Stimulated activated CD8-positive, alpha-beta memory T cell treated with anti-CD3 and anti-CD28 coated beads, Interleukin-15, amount 100 ng/mL, for 4 hours (primary cell): ENCODE measurements at places on chromosomes 7 and 10.

GRCh38 chr10:62635127-62635526 lies 169.4 kb upstream of the ADO start:
- DNase-seq: no peak

GRCh38 chr10:132122939-132123445 lies 57.2 kb downstream of the JAKMIP3 start:
- no peak for DNase-seq

DNA sequence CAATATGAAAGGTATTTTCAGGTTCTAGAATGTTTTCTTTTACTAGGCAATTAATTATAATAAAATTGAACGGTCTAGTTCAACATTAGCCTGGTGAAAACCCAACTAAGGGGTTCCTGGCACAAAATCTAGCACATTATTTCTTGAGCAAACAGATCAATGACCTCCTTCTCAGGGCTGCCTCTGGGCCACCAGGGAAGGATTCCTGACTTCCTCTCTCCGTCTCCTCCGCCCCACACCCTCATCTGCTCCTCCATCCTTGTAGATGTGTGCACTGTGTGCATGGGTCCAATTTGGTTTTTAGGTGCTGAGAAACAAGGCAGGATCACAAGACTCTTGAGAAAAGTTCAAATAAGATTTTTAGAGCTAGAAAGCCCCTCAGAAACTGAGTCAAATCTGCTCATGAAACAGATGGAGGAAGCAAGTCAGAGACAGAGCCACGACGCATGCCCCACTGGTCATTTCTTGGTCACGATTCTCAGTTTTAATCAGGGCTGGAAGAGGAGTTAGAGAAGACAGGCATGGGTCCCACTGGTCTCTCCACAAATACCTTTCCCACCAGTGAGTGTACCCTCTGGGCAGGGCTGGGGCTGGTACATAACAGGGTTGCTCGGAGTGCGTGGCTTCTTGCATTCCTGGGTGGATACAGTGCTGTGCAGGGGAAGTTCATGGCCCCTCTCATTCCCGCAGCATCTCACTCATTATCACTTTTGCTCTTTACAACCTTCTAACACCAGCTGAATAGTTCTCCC lies 3.8 kb downstream of the TRPV6 start:
- DNase-seq: no peak

DNA sequence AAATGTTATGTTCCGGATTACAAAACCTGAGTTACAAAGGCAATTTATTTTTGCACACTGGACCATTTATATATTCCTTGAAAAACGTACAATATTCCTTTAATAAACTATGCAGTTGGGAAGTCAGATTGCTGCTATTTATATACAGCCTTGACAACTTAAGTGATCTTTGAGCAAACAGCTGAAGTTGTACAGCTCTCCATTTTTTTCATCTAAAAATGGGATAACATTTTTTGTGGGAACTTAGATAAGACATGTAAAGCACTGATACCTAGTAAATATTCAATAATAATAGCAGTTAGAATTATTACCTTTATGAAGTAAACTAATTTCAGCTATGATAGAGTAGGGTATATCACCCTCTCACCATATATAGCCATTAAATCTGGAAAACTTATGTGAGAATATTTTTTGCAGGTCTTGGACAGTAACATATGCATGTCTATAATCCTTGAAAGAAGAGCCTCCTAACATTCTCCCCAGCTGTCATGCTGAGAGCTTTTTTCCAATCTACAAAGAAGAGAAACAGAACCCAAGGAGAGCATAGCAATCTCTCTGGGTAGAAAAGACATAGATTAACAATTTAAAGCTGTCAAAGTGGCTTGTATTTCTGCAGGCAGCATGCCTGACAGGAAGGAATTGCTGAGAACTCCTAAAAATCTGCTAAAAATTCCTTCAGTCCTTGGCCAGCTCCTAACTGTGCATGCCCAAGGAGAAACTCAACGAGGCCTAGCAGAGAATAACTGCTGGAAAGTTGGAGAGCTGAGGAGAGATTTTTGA lies 326.0 kb downstream of the CRPPA start:
- DNase-seq: no peak

GRCh38 chr7:122248472-122248871 lies 56.1 kb downstream of the FEZF1 start:
- no peak for DNase-seq

DNA sequence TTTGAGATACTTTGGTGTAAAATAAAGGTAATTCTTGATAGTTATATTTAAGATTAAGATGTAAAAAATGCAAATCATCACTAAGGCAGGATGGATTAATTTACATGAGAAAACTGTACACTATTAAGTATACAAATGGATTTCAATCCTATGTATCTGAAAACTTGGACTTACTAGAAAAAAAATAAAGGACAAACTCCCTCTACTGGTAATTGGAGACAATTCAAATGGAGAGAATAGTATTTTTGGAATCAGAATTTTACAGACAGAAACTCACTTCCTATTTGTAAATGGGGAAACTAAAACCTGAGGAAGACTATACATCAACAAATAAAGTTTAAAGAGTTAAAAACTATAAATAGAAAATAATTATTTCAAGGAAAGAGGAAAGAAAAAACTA lies 62.6 kb downstream of the CUL2 start:
- no peak for DNase-seq

- no peak for DNase-seq
Measured at GRCh38 chr10:34124522-34125035, 690.5 kb downstream of the PARD3 start.

GRCh38 chr7:1134951-1135350 lies 25.0 kb downstream of the ZFAND2A start:
- no peak for DNase-seq

- DNase-seq: no peak
Measured at GRCh38 chr10:24917979-24918378, 34.4 kb downstream of the PRTFDC1 start.

DNA sequence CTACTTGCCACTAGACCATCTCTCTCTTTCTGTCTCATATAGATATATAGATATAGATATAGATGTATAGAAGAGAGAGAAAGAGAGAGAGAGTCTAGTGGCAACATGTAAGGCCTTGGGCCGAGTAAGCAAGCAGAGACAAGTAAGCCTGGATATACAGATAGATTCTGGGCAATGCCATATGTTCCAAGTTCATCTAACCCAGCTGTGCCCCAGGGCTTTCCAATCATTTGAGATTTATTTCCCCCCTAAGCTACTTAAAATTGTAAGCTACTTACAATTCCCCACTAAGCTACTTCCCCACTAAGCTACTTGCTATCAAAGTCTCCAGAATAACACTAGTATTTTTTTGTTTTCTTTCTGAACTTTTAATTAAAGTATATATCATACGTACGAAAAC lies 1094.1 kb downstream of the DNAJB9 start:
- no peak for DNase-seq

GRCh38 chr7:155975490-155975889 lies 163.2 kb upstream of the SHH start:
- DNase-seq: no peak

- DNase-seq: no peak
Measured at GRCh38 chr7:91720260-91720937, 160.1 kb downstream of the MTERF1 start.

GRCh38 chr7:76023002-76023401 lies 24.8 kb downstream of the STYXL1 start:
- no peak for DNase-seq

GRCh38 chr7:131562941-131563340 lies 6.5 kb upstream of the PODXL start:
- no peak for DNase-seq

DNA sequence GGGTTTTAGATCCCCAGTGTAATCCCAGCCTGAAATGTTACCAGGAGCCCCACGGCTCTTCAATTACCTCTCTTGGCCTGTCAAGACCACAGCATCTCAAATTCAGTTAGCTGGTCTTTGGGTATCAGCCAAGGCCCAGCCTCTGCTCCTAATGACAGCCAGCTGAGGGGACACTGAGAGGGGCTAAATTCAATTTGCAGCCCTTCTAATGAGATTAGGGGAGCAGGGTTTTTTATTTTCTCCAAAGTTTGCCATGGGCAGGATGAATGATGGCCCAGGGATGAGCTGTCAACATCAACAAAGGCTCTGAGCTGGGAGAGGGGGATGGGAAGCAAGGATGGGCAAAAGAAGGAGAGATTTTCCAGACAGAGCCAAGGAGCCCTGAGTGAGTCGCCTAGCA lies 116.8 kb upstream of the TBX20 start:
- DNase-seq: no peak

DNA sequence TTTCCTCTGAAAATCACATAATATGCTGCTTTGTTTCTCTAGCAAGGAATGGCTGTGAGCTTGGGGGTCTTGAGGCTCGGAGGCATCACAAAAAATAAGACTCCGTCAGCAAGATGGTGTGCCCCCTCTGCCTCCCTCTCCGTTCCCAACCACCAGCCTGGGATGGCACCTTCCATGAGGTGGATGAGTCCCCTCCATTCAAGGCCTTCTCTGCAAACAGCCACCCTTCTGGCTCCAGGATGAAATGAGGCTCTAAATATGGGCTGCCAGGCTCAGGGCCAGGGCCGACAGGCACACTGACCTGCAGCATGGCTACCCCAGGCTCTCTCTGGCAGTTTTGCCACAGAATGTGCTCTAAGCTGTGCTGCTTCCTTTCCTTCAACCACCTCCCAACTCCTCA lies 521.5 kb downstream of the PTPRN2 start:
- DNase-seq: no peak

DNA sequence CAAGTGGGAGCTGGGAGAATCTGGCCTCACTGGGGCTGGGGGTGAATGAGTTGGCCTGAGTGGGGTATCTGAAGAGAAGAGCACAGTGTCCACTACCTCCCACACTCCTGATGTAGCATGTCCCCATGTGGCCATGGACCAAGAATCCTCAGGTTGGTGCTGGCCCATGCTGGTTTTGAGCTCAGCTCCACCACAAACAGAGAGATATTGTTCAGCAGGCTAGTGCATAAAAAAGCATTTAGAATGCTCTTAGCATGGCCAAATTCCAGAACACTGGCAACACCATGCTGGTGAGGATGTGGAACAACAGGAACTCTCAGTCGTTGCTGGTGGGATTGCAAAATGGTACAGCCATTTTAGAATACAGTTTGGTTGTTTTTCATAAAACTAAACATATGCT lies 61.4 kb downstream of the FRMPD2 start:
- DNase-seq: no peak

- DNase-seq: no peak
Measured at GRCh38 chr10:1291178-1292090, 235.2 kb downstream of the WDR37 start.

DNA sequence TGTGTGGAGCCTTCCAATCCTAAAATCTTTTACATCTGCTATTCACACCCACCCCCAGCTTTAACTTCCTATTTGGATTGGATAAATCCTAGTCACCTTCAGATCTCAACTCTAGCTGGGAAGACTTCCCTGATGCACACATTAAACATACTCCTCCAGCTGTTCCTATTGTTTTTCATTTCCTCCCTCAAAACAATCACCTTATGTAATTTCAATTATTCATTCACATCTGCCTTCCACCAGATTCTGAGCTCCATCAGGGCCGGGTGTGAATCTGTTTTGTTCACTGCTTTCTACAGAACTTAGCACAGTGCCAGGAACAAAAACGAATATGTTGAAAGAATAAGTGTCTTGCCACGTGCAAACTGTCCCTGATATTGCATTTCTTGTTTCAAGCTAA lies 497.4 kb downstream of the PLXDC2 start:
- no peak for DNase-seq

- no peak for DNase-seq
Measured at GRCh38 chr7:27131390-27131819, 848 bp upstream of the HOXA4 start.

DNA sequence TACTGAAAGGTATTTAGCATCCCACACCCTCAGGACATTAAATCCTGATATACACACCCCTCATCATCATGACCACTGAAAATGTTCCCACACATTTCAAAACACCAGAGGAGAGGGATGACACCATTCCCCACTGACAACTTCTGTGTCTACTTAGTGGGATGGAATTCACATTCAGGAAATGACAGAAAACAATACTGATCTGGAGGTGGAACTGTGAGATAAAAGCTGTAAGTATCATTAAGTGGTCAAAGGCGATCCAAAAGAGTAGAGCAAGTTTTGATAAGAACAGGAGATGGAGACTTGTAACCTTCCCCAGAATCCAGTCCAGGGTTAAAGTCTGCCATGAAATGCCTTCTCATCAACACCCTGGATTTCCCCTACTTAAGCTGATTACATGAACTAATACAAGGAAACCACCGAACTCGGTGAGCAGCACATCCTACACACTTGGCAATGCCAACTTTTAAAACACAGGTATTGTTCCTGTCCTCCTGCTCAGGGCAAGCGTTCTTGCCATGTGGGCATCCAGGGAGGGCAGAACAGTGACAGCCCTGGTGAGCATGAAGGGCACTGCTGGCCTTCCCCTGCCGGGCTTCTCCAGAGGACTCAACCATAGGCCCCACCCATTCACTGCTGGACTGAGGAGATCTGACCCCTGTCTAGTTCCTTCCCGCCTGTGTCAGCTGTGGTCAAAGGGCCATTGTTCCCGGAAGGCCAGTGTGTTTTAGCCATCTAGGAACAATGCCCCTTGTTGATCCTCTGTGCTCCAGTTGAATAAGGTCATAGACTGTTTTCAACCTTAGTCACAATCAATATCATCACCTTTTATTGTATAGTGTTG lies 85.0 kb downstream of the SGMS1 start:
- DNase-seq: no peak

DNA sequence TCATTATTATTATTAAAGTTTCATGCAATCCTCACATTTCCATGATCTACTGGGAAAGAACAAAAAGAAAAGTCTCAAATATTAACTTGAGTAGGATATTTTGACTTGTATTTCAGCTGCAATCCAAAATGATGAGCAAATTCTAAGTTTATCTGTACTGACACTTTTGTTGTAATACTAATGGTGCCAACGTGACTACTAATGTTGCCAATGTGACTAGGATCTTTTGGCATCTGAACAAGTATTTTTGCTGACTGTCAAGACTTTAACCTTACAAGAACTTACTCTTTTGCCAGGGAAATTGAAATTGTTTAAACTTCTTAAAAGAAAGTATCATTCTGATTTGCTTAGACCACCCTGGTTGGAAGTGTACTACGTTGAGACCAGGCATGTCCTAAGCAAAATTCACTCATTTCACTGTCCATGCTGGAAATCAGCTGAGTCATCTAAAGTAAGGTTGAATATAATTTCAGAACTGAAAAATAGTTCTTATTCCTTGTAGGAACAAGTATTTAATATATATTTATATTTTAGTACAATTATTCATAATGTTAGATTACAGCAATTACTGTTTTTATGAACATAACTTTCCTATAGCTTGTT lies 78.5 kb upstream of the LYZL1 start:
- DNase-seq: no peak

DNA sequence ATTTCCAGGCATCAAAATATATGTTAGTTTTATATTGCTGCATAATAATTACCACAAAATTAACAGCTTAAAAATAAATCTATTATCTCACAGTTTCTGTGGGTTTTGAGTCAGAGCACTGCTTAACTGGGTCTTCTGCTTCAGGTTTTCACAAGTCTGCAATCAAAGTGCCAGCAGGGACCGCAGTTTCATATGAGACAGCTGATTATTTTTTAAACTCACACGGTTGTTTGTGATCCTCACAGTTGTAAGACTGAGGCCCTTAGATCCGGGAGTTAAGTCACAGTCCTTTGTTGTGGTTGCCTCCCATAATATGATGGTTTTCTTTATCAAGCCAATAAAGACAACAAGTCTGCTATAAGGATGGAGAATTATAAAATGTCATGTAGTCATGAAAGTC lies 146.0 kb upstream of the ZWINT start:
- no peak for DNase-seq
